Right renal pelvis (tissue), 4 donors: ENCODE measurements at places on chromosomes 3 and 15.
A peak's percentile ranks its signal among the peaks of the same experiment; 100 is the strongest.

DNA sequence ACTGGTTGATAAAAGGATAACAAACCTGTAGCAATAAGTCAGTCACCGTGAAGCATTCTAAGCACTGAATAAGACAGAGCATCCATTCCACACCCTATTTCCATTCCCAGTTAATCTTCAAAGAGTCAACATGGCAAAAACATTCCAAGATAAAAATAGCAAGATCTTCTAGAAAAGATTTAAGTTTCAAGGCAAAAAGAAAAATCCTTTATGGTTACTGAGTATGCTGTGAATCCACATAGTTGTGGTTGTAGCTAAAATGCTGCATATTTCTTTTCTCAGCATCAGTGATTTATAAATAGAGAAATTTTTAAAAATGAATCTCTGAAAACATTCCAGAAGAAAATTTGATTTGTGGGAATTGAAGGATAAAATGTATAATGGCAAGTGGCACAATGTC, 21.1 kb downstream of the GAP43 start:
- DNase-seq: no peak

- DNase-seq: peak; percentile 19
Measured at GRCh38 chr15:86765281-86765680, 685.6 kb downstream of the AGBL1 start.

DNA sequence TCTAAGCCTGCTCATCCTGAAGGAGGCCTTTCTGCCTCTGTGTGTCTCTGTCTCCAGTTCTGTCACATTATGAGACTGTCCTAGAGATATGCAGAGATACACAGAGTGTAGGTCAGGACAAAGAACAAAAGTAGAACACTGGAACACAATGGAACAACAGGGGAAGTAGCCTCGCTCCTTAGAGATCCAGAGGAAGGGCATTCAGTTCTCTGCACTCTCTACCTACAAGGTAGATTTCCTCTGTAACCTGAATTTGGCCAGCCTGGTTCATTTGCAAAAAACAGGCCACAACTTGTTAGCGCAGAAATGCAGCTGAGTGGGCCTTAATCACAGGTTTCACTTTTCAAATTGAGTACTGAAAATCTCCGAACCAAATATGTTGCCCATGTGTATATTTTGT, 19.4 kb downstream of the NEK10 start:
- DNase-seq: no peak

DNA sequence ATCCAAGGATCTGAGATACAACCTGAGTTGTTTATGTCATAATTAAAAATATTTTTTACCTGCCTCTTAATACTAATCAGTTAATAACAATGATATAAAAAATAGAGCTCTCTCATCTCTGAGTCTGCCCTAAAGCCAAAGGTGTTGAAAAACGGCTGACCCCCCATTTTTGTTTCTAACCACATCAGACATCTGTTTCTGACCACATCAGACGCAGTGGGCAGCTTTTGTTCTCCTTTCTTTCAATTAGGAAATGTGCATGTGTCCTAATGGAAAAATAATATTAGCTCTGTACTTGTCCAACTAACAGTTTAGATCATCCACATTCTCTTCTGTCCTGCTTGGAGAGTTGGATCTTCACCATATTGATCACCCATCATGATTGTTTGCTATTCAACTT, 144.6 kb downstream of the SHOX2 start:
- no peak for DNase-seq

GRCh38 chr3:53324105-53324504, 23.2 kb downstream of the DCP1A start:
- DNase-seq: no peak

DNA sequence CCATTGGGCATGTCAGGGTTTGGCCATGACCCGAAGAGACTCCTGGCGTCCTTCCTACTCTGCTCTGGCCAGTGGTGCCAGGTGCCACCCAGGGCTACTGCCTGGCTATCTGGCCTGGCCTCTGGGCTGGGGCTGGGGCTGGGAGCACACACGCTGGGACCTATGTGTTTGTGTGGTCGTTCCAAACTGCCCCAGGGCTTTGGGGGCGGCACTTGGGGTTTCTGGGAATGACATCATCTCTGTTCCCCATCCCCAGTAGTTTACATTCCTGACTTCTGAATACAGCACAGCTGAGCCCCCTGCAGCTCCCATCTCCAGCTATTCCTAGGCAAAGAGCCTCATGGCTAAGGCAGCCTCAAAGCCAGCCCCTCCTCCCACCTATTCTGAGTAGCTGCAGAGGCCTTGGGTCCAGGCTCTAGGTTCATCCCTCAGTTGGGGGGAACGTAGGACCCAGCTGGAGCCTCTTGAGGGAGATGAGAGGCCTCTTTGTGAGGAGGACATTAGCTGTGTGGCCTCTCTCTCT, 24.3 kb downstream of the PLEKHO2 start:
- DNase-seq: no peak

DNA sequence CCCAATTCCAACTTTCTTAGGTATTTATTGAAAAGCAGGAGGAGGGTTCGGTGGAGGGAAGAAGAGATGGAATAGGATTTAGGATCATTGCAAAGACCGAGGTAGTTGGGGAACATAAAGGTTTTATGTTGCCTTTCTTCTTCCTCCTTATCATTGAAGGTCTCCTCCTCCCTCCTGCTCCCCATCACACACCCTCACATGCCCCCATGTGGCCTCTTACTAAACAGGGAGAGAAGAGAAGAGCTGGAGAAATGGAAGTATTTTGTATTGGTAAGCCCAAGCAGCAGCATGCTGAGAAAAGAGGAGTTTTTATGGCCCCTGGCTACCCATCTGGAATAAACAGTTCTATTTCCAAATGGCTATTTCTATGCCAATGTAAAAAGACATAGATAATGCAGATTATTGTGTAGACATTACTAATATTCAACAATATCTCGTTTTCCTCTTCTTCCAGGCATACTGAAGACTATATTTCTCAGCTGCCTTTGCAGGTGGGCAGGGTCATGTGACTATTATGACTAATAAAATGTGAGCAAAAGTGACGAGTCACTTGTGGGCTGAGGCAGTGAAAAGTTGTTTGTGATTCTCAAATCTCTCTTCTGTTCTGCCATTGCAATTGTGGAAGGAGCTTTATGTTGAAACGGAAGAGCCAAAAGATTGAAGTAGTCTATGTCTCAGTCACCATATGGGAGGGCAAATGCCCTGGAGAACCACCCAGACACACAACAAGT, 5.2 kb upstream of the GPR176 start:
- DNase-seq: no peak
